Activated CD8-positive, alpha-beta memory T cell treated with anti-CD3 and anti-CD28 coated beads for 24 hours (primary cell): ENCODE measurements at places on chromosomes 12 and 14.
A peak's percentile ranks its signal among the peaks of the same experiment; 100 is the strongest.

GRCh38 chr14:102817942-102818940 is 41.0 kb downstream of the TRAF3 start:
- DNase-seq: no peak

- peak; percentile 60 for DNase-seq
These were observed 214.5 kb downstream of the PAH start for GRCh38 chr12:102702447-102703114.

- DNase-seq: no peak
These were observed 119.0 kb upstream of the ATP2B1 start for GRCh38 chr12:89827592-89827991.

DNA sequence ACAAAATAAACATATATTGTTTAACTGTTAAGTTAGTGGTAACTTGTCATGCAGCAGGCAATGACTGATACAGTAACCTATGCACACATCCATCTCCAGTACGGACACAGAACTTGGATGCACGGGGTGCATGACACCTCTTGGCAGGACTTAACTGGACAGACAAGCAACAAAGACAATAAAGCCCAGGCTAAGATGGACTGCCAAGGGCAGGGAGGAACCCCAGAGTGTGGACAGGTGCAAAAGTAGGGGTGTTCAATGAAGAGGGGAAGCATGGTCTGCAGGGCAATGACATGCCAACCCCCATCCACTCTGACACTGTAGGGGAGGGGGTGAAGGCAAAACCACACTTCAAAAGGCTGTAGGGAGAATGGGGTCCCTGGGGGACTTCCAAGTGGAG is 11.7 kb downstream of the SSH1 start:
- no peak for DNase-seq

GRCh38 chr14:52258783-52259182 is 8.7 kb upstream of the PTGDR start:
- DNase-seq: no peak

DNA sequence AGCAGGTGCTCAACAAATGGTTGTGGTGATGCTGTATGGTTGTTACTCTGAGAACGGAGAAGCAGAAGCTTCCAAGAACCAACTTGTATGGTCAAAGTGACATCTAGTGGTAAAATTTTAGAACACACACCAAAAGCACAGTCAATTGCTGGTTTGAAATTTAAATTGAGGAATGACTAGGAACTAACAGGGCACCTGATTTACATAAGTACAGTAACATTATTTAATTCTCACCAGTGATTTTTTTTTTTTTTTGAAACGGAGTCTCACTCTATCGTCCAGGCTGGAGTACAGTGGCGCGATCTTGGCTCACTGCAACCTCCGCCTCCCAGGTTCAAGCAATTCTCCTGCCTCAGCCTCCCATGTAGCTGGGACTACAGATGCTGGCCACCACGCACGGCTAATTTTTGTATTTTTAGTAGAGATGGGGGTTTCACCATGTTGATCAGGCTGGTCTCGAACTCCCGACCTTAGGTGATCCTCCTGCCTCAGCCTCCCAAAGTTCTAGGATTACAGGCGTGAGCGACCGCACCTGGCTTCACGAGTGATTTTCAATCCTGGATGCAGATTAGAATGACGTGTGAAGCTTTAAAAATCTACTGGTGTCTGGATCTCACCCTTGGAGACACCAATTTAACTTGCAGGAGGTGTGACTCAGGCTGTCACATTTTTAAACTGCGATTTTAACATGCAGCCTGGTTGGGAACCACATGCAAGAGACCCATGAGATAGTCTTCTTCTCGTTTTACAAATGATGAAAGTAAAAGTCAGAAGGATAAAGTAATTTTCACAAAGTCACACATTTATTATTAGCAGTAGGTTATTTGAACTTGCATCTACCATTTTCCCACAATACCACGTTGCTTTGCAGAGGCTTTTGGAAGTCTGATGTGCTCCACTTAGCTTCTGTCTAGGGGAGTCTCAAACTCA is 14.1 kb upstream of the NUMB start:
- no peak for DNase-seq

GRCh38 chr12:27293463-27293862 is 39.2 kb upstream of the BMAL2 start:
- DNase-seq: no peak

DNA sequence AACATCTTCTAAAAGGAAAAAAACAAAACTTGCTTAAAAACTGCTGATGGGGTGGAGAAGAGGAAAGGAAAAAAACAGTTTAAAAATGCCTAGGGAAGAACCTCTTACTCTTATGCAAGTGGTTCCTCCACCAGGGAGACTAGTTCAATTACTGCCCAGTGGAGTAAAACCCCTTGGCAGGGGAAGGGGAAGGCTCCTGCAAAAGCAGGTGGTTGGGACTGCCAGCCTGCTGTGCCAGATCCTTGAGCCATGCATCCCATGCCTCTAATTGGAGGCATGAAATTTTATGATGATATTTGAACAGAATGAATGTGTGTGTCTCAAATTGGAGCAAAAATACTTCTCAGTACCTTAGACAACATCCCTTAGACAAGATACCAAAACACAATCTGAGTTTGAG is 118.8 kb downstream of the FSCB start:
- DNase-seq: no peak

DNA sequence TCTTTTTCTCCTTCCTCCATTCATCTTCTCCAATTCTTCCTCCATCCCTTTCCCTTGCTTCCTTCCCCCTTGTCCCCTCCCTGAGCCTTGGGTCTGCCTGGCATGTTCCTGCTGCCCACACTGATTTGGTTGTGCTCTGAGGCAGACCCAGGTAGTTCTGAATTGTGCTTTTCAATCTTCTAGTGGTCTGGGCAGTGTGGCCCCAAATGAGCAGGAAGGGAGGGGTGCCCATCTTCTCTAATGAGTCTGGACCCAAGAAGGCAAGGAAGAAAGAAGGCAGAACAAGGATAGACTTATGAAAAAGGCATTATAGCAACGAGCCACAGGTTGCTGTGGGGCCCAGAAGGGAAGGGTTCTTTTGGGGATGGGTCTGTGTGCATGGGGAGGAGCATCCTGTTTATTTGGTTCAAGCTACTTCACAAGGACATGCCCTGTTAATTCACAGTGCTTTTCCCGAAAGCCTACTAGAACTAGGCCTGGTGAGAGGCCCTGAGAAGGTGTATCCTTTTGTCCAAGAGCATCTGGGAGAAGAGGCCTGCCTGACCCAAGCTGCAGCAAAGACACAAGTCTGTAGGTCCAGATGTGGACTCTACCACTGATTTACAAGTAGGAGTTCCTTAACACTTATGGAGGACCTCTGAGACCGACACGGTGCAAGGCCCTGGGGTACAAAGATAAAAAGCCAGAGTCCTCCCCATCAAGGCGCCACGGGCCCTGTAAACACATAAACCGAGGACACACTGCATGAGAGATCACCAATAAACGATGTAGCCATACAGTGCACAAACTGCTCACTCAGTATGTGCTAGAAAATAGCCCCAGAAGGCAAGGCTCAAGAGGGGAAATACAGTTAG is 1.1 kb upstream of the SUSD6 start:
- no peak for DNase-seq

DNA sequence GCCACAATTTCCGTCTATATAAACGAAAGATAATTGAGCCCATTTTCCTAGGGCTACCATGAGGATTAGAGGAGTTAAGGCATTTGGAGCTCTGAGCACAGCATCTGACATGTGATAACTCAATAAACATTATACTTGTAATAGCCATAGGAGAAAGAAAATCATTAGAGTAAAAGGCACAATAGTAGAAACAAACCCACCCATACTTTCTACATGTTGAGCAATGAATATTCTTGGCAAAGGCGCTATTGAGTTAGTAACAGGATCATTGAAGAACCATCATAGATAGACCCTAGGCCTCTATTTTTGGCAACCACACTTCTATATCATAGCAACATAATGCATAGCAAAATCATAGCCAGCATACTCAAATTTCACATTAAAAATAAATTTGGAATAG is 664.1 kb downstream of the NOVA1 start:
- no peak for DNase-seq

- no peak for DNase-seq
These were observed 103.1 kb upstream of the NEDD1 start for GRCh38 chr12:96803969-96804368.

DNA sequence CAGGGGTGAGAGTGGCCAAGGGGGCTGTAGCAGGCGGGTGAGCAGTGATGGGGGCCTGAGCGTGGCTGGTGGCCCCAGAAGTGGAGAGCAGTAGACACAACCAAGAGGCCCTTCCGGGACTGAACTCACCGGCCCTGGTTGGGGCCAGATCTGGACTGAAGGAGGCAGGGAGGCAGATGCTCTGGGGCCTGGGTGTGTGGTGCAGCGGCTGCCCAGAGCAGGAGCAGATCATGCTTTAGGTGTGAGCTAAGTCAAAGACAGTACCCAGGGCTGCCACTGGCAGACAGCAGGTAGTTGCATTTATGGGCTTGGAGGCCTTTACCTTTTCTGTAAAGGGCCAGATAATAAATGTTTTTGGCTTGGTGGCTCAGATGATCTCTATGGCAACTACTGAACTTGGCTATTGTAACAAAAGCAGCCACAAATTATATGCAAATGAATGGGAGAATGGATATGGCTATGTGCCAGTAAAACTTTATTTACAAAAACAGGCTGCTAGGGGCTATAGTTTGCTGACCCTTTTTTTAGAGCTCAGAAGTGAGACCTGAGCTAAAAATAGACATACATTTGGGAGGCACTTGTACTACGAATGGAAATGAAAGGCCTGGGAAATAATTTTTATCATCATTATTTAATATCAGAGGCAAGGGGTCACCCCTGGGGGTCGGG is 25.6 kb downstream of the SETD1B start:
- no peak for DNase-seq

GRCh38 chr12:32053881-32054624 is 52.6 kb upstream of the BICD1 start:
- no peak for DNase-seq

DNA sequence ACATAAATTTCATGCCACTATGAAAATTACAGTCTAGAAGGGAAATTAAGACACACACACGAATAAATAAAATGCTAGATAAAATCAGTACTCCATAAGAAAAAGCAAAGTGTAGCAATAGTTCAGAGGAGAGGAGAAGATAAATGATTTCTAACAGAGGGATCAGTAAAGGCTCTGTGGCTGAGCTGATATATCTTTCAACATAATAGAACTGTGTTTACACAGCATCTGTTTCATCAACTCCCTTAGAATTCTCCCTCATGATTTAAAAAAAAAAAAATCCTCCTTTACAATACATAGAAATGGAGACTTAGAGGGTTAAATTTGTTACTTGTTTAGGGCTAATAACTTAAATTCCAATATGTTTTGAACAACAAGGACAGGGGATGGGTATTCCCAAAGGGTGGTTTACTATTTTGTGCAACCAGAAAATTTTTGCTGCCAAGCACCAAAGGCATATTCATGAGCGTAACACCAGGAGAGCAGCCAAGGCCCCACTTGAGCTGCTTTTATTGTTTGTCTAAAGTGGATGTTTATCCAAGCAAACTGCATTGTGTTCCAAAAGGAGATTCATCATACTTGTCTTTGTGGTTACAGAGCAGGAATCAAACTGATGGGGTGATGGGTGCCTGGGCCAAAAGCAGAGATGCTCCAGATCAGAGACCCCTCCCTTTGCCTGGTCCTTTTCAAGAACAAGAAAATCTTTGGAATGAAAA is 162.7 kb downstream of the BMP4 start:
- no peak for DNase-seq

- DNase-seq: no peak
These were observed 259.4 kb downstream of the PRKD1 start for GRCh38 chr14:29668201-29668600.
